A549 treated with GW870086 at 1 μM for 4 hours (cell line): ENCODE measurements at places on chromosomes 13 and 19. TPM values are rescaled to one million over a fixed set of nuclear protein-coding genes. Genes with fewer than 3 reads are reported as not detected.

COL4A2 gene
- 144 to 161 TPM (median 149 TPM) in 5 replicates for total RNA-seq

SIAH3 gene
- not detected in 5 replicates for total RNA-seq

TEX101 gene
- not detected in 5 replicates for total RNA-seq

CD177 gene
- 0.06 to 0.11 TPM (median 0.09 TPM) in 4 of 5 replicates, not detected in the other for total RNA-seq

IQCN gene
- total RNA-seq = 0.53 to 0.99 TPM (median 0.70 TPM) in 5 replicates

PEAK3 gene
- 0.05 TPM in 1 of 5 replicates, not detected in the others for total RNA-seq

RFPL4A gene
- 0.53 to 1.2 TPM (median 0.97 TPM) in 5 replicates for total RNA-seq

MADCAM1 gene
- 0.14 to 0.40 TPM (median 0.33 TPM) in 5 replicates for total RNA-seq

LCP1 gene
- total RNA-seq = 0.16 to 0.26 TPM (median 0.21 TPM) in 5 replicates

KLK10 gene
- total RNA-seq = 0.32 to 0.98 TPM (median 0.45 TPM) in 5 replicates

DPF1 gene
- 3.5 to 4.8 TPM (median 4.5 TPM) in 5 replicates for total RNA-seq

PABPC3 gene
- total RNA-seq = 0.10 to 0.20 TPM (median 0.16 TPM) in 5 replicates

MBD3L2 gene
- total RNA-seq = not detected in 5 replicates

CAMSAP3 gene
- total RNA-seq = 4.0 to 5.8 TPM (median 5.0 TPM) in 5 replicates

KLK3 gene
- 0.17 TPM in 1 of 5 replicates, not detected in the others for total RNA-seq

GDF15 gene
- total RNA-seq = 20.9 to 43.1 TPM (median 31.3 TPM) in 5 replicates

SIGLEC8 gene
- total RNA-seq = not detected in 5 replicates

KLF12 gene
- 1.2 to 2.3 TPM (median 2.2 TPM) in 5 replicates for total RNA-seq

PNMA8B gene
- not detected in 5 replicates for total RNA-seq

LILRB4 gene
- total RNA-seq = not detected in 5 replicates

C13orf42 gene
- not detected in 5 replicates for total RNA-seq

GJA3 gene
- 0.75 to 1.2 TPM (median 1.1 TPM) in 5 replicates for total RNA-seq
